ENCODE measurements at places on chromosomes 13 and 19.

DNA sequence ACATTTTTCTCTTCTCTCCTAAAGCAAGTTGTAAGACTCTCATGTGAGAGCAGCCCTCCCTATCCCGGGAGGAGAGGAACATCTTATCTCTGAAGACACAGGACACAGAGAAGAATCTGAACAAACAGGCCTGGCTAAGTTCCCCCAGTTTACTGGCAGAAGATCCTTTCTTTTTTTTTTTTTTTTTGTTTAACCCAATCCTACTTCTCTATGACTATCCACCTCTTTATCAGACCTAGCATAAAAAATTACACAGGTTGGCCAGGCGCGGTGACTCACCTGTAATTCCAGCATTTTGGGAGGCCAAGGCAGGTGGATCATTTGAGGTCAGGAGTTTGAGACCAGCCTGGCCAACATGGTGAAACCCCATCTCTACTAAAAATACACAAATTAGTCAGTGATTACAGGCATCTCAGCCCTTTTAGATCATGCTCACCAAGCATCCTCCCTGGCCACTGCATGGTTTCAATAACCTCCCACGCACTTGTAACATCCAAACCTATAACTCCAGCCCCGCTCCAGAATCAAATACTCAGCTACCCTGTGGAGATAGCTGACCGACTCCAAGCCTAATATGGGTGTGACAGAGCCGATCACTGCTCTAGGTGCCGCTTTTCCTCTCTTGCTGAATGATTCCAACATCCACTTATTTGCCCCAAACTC is 27.3 kb upstream of the MUC16 start:
- no peak for DNase-seq

- DNase-seq = peak; percentile 50
Observed at GRCh38 chr19:42254089-42254849, 659 bp downstream of the ERF start.

GRCh38 chr19:53182202-53182601 is 11.0 kb downstream of the ZNF665 start:
- no peak for DNase-seq

- no peak for DNase-seq
Observed at GRCh38 chr13:52348071-52348470, 57.9 kb downstream of the THSD1 start.

GRCh38 chr19:34066007-34066643 is 106.2 kb upstream of the LSM14A start:
- peak; percentile 80 for DNase-seq

DNA sequence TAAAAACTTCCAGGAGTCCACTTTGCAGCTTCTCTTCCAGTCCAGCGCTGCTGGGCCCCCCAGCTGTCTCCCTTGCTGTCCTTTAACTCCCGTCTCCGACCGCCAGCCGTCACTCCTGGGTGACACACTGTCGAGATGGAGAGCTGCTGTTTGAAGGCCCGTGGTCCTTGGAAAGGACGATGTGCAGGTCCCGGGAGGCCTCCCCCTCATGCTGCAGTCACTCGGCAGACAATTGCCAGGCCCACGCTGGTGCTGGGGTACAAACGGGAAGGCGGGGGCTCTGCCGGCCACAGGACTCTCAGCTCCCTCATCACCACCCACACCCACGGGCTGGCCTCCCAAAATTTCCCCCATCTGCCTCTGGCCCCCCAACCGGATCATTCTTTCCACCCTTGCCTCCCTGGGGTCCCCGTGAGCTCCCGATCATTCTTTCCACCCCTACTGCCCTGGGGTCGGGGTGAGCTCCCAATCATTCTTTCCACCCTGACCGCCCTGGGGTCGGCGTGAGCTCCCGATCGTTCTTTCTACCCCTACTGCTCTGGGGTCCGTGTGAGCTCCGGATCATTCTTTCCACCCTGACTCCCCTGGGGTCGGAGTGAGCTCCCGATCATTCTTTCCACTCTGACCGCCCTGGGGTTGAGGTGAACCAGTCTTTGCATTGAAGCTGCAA is 16.0 kb upstream of the ZNF554 start:
- no peak for DNase-seq

- DNase-seq = no peak
Observed at GRCh38 chr13:21436582-21436981, 22.5 kb downstream of the ZDHHC20 start.
